ENCODE measurements at places on chromosomes 4 and X.

- no peak for DNase-seq
These were observed 4.8 kb downstream of the ANXA10 start for GRCh38 chr4:168097161-168097560.

DNA sequence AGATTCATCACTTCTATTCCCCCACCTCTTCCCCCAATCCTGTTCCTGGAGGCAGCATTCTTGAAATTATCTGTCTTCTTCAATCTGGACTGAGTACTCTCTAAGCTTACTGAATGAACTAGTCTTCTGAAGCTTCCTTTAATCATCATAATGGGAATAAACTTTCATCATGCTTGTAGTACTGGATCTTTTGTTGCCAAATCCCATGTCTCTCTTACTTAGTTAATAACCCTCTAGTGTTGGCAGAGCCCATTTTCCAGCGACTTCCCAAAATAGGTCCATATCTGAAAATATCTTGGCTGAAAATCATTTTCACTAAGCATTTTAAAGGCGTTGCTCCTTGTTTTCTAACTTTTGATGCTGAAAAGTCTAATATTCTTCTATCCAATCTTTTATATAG, 39.6 kb downstream of the RPS6KA3 start:
- DNase-seq, result no peak

DNA sequence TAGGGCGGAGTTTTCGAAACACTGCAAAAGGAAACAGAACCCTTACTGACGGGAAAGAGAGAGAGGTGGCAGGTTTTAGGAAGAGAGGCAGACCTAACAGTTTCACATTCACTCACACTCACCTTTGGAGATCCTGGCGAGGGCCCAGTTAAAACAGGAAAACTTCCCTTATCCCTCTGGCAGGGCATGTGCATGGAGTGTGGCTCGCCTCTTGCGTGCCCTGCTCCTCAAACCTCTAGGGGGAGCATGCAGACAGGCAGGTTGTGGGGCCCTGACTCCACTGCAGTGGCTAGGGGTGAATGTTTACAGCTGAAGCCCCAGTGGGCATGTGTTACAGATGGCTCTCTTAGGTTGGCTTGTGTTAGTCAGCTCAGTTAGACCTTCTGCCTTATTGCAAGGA, 451.5 kb downstream of the UBE2NL start:
- no peak for DNase-seq

GRCh38 chrX:39886282-39886681, 211.5 kb downstream of the BCOR start:
- no peak for DNase-seq

GRCh38 chr4:187929024-187929423, 66.5 kb upstream of the ZFP42 start:
- no peak for DNase-seq

GRCh38 chrX:85112293-85112692, 108.6 kb downstream of the APOOL start:
- no peak for DNase-seq

- no peak for DNase-seq
These were observed 28.8 kb downstream of the PRDM8 start for GRCh38 chr4:80226094-80226493.

DNA sequence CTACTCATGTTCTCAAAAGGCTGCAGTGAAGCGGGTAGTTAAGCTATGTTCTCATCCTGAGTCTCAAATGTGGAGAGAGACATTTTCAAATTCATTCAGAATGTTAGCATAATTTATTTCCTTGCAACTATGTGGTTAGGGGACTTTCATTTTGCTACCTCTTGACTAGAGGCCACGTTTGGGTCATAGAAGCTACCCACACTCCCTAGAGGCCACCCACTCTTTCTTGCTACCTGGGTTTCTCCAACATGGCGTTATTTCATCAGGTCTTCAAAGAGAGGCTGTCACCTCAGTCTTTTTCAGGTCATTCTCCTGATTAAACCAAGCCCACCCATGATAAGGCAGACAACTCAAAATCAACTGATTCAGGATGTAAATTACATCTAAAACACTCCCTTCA, 34.3 kb upstream of the NLGN4X start:
- no peak for DNase-seq

GRCh38 chr4:65358914-65359313, 311.4 kb downstream of the EPHA5 start:
- DNase-seq, result no peak

GRCh38 chr4:96145601-96146000, 305.7 kb downstream of the PDHA2 start:
- DNase-seq, result no peak

GRCh38 chr4:187501731-187502130, 493.8 kb upstream of the ZFP42 start:
- no peak for DNase-seq

DNA sequence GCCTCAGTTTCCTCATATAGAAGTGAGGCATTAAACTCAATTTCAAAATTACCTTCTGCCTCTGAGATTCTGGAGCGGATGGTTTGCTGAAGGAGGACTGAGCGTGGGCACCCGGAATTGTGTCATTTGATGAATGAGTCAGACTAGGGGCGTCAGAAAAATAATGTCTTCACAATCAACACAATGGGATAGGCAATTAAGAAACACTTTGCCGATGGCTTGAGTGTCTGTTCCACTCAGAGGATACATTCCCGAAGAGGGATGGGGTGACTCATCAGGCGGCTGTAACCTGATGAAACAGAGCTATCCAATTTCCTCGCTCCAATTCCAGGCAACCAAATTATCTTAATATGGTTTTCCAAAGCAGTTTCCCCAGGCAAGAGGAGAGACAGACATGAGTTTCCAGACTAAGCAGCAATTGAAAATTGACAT, 1.2 kb upstream of the CHRNA9 start:
- DNase-seq, result no peak

DNA sequence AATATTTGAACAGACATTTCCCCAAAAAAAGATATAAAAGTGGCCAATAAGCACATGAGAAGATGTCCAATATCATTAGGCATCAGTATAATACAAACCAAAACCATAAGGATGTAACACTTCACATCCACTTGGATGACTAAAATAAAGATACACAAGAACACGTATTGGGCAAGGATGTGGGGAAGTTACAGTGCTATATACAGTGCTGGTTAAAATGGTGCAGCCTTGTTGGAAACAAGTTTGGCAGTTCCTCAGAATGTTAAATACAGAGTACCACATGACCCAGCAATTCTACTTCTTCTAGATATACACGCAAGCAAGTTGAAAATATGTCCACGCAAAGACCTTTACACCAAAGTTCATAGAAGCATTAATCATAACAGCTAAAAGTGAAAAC, 58.9 kb downstream of the HAUS3 start:
- DNase-seq, result no peak

DNA sequence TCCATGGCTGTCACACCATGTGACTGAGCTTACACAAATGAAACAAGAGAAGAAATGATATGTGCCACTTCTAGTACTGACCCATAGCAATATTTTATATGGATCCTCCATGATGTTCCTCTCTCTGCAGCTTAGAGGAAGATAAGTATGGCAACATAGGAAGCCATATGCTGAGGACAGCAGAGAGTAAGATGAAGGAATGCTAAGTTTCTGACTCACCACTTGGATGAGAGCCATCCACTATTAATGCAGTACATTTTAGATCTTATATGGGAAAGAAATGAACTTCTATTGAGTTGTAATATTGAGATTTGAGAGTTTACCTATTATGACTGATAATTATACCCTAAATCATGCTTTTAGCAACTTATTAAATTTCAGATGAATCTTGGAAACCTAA, 386.9 kb upstream of the MAOA start:
- no peak for DNase-seq

GRCh38 chr4:26583538-26583864, 383 bp upstream of the TBC1D19 start:
- no peak for DNase-seq

DNA sequence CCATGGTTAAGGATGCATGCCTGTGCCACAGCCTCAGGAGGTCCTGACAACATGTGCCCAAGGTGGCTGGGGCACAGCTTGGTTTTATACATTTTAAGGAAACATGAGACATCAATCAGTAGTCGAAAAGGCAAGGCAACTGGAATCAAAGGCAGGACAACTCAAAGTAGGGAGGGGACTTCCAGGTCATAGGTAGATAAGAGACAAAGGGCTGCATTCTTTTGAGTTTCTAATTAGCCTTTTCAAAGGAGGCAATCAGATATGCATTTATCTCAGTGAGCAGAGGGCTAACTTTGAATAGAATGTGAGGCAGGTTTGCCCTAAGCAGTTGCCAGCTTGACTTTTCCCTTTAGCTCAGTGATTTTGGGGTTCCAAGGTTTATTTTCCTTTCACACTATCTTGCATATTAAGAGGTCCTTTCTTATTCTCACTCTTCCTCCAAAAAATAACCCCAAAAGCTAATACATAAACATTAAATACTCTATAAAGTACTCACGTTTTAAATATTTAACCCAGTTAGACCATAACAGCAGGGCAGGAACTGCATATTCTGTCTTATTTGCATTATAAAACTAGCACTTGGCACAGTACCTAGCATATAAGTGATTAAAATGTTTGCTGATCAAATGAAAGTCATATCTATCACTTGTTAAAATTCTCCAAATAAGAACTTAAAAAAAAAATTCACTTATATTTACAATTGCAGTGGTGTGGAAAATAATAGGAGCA, 36.3 kb upstream of the UGT8 start:
- no peak for DNase-seq

- no peak for DNase-seq
These were observed 91.8 kb downstream of the STOX2 start for GRCh38 chr4:183996868-183997267.

DNA sequence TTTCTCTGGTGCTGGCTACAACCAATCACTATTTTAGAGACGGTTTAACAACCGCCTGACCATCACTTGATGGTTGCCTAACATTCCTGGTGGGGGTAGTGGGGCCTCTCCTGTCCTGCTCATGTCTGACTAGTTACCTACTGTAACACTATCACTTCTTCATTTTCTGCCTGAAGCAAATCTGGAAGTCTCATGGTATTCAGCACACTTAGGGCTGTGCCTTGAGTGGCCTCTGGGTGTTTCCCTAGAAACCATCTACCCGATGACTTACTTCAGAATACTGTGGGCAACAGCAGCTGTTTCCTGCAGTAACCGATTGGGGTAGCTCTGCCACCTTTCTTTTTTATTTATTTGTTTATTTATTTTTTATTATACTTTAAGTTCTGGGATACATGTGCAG, 880.1 kb upstream of the INTU start:
- no peak for DNase-seq

DNA sequence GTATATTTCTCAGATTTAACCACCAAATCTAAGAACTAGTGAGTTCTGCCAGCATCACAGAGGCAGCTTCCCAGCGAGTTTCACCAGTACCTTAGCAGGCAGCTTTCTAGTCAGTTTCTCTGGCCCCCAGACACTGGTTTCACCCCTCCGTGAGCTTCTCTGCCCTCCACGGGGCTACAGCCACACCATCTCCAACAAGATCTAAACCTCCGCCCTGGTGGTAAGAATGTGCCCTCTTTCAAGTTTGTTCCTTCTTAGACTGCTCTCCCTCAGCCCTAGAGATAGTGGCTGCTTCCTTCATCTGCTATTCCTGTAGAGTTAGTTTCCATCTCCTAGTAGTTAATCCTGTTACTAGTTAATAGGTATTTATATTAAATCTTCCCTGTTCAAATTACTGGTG, 60.5 kb upstream of the TAB3 start:
- no peak for DNase-seq

GRCh38 chrX:8289523-8289922, 118.5 kb upstream of the VCX2 start:
- DNase-seq, result no peak

- DNase-seq, result no peak
These were observed 215.3 kb upstream of the AR start for GRCh38 chrX:67328476-67328875.

- peak; percentile 85 for DNase-seq
These were observed 1.6 kb downstream of the MSL3 start for GRCh38 chrX:11759461-11760311.

DNA sequence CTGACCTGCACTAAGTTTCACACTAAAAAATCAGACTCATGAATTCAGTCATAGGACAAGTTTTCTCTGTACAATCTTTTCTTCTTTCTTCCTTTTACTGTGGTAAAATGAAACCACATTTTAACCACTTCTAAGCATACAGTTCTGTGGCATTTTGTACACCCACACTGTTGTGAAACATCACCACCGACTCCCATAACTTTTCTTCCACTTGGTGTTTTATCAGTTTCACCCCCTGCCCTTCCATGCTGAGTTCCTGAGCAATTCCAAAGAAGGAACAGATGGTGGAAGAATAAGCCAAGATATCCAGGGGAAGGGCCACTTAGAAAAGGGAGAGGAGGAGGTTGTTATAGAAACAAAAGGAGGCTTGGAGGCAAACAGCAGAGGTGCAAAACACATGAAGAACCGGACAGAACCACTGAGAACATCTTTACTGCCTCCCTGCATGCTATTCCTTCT, 22.6 kb downstream of the SLC25A4 start:
- no peak for DNase-seq

DNA sequence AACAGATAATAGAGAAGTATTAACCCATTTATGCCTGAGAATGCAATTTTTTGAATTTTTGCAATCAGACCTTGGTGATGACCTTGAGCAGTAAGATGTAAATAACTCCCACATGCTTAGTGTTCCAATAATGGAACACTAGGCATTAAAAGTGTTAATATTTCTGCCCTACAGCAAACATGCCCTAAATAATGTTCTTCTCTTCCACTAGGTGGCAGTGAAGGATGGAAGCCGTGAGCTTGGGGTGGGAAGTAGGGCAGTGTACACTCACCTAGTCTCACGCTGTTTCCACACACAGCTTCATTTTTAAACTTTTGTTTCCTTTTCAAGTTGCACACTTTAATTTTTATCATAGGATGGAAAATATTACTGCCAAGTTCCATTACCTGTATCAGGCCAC, 613.1 kb upstream of the HS3ST1 start:
- DNase-seq, result no peak

DNA sequence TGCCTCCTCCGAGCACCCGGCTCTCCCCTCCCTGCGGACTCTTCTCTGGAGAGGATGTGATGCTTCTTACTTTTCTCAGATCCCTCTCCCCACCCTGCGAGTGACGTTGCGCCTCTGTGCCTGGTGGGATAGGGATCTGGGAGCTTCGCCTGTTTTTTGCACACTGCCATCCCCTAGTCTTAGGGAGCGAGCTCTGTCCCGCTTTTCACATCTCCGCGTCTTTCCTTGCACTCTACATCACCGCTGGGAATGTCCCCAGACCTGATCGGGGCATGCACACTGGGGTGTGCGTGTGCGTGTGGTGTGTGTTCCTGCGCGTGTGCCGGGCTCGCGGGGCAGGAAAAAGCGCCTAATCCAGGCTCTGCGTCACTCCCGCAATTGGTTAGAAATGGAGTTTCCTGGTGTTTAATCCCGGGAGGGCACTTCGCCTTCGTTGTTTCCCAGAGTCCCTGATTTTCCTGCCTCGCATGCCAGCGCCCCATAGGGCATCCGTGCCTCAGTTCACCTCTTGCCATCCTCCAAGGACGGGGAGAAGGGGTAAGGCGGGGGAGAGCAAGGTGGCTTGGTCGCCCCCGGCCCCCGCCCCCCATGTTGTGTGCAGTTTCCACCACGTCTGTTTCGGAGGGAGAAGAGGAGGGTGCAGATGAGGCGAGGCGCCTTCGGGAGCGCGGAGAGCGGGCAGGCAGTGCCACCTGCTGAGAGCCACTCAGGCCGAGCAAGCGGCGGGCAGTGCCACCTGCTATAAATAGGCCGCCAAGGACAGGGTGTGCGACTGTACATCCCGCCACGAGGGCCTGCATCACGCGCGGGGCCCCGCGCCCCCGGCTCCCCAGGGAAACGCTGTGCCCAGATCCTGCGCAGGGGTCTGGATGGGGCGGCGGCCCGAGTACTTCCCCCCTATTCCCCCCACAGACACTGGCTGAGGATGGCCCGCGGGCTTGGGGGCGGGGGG, 759 bp upstream of the TBC1D1 start:
- peak; percentile 51 for DNase-seq

GRCh38 chr4:159104694-159105414, 2.0 kb downstream of the RAPGEF2 start:
- no peak for DNase-seq
